Stimulated activated CD4-positive, alpha-beta T cell treated with anti-CD3 and anti-CD28 coated beads, Interleukin-12 subunit alpha, Interleukin-12 subunit beta, amount 100 ng/mL, for 24 hours (primary cell): ENCODE measurements at places on chromosomes 1 and 21.

- no peak for DNase-seq
Measured at GRCh38 chr1:112579801-112580510, 39.0 kb downstream of the ST7L start.

GRCh38 chr1:10721381-10722321, 74.8 kb downstream of the CASZ1 start:
- no peak for DNase-seq

- DNase-seq = no peak
Measured at GRCh38 chr1:1899266-1899966, 8.5 kb upstream of the GNB1 start.

DNA sequence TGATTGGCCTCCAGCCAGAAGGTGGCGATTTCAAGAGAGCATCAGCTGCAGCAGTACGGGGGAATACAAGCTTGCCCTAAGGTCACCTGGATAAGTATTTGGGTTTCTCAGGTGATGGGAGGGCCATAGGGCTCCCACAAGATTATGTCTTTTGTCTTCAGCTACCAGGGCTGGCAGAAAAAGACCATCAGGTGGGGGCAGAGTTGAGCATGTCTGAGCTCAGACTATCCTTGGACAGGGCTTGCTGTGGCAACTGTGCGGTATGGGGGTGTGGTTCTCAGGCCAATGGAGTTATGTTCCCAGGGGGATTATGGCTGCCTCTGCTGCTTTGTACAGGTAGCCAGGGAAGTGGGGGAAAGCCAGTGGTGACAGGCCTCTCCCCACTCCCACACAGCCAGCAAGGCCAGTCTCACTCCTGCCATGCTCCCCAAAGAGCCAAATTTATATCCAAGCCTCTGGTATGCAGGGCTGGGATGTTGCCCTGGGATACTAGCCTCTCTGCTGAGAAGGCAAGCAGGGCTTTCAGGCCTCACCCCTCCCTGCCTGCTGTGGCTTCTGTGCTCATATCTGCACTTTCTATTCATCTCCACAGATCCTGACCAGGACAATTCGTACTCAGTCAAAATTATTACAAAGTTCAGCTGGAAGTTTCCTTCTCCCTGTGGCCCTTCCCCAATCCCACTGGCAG, 26.6 kb upstream of the CD84 start:
- no peak for DNase-seq
